Left ventricle myocardium superior (tissue), 1 donor: ENCODE measurements at places on chromosomes 7 and 10.

- DNase-seq, result no peak
Measured at GRCh38 chr7:105760551-105761447, 115.6 kb downstream of the ATXN7L1 start.

GRCh38 chr7:106865130-106866041 lies at the start of gene PIK3CG:
Gene PIK3CG (plus strand): TSS chr7:106865282. CDS start chr7:106867562, 2,280 bp downstream.
- no peak for DNase-seq

- DNase-seq, result no peak
Measured at GRCh38 chr10:35434533-35434932, 98.2 kb downstream of the CCNY start.

- peak; percentile 24 for DNase-seq
Measured at GRCh38 chr10:132200344-132201110, 13.8 kb downstream of the DPYSL4 start.

GRCh38 chr7:37590824-37591223 lies 92.7 kb upstream of the GPR141 start:
- no peak for DNase-seq

DNA sequence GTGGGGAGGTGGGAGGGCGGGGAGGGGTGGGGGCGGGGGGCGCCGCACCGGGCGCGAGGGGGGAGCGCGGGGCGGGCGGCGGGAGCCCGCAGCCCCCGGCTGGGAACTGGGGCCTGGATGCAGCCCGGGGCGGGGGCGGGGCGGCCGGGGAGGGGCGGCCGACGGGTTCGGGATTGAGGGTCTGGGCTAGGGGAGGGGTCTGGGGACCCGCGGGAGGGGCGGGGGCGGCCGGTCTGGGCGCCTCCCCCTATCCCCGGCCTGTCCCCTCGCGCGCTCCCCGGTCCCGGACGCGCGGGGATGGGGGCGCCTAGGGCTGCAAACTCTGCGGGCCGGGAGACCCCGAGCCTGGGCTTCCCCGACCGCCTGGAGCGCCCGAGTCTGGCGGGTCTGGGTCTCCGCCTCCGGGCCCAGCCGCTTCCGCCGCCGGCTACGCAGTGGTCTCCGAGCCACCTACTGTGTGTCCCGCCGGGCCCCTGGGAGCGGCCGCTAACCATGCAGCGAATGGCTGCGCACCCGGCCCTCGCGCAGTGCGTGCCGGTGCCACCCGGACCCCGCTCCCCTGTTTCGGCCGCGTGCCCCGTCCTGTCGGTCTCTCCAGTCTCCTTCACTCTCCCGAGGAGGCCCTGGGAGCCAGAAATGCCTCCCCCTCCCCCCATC lies 375 bp upstream of the FGF8 start:
- DNase-seq, result no peak

DNA sequence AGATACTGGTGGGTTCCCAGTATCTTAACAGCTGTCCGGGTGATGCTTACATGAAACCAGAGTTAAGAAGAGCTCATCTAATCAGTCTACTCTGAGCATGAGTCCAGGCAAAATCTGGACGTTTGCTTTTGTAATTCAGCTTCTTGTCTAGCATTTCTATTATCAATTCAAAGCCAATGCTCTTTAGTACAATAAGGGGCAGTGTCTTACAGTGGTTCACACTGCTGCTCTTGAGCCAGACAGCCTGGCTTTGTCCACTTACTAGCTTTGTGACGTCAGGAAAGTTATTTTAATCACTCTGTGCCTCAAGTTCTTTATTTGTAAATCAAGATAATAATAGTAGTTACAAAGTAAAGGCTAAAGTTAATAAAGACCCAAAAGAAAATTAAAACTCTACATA lies 227.3 kb upstream of the TCF7L2 start:
- DNase-seq, result no peak

- DNase-seq, result no peak
Measured at GRCh38 chr10:121293110-121293509, 305.1 kb downstream of the FGFR2 start.

DNA sequence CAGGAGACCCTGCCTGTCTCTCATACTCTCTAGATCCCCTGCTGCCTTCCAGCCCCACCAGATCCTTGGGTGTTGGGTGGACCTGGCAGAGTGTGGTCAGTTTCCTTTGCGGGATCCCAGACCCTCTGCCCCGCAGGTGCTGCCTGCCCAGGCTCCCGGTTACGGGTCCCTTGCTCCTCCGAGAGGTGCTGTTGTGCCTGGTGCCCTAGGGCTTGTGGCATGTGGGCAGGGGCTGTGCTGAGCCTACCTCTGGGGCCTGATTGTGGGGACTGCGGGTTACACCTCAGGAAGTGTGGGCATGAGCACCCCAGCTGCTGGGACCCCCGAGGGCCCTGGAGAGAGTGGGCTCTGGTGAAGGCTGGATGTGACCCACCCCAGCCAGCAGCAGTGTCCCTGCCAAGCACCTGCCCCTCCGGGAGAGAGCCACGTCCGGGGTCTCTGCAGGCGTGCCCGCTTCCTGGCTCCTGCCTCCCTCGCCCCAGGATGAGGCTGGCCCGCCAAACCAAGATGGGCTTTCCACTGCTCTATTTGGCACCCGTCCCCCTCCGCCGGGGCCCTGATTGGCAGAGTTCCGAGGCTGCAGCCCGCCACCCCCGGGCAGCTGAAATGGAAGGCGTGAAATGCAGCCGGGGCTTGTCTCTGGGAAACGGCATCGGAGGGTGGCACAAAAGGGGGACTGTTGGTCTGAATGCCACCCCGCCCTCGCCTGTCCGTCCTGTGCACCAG lies 17.0 kb downstream of the CLIP2 start:
- peak; percentile 31 for DNase-seq

GRCh38 chr10:94630017-94630688 lies 53.4 kb upstream of the CYP2C18 start:
- no peak for DNase-seq

DNA sequence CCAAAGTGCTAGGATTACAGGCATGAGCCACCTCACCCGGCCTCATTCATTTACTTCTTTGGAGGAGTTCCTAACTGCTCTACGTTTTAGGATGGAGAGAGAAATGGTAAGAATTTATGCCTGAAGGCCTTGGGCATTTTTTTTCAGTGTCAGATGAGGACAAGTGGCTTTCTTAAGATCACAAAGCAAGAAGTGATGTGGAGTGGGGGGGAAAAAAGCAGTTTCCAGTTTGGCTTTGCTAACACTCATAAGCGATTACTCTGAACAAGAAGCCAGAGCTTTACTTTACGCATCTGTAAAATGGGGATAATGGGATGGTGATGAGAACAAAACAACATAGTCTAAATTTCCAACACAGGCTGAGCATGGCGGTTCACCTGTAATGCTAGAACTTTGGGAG lies 2.6 kb upstream of the PPIA start:
- no peak for DNase-seq

DNA sequence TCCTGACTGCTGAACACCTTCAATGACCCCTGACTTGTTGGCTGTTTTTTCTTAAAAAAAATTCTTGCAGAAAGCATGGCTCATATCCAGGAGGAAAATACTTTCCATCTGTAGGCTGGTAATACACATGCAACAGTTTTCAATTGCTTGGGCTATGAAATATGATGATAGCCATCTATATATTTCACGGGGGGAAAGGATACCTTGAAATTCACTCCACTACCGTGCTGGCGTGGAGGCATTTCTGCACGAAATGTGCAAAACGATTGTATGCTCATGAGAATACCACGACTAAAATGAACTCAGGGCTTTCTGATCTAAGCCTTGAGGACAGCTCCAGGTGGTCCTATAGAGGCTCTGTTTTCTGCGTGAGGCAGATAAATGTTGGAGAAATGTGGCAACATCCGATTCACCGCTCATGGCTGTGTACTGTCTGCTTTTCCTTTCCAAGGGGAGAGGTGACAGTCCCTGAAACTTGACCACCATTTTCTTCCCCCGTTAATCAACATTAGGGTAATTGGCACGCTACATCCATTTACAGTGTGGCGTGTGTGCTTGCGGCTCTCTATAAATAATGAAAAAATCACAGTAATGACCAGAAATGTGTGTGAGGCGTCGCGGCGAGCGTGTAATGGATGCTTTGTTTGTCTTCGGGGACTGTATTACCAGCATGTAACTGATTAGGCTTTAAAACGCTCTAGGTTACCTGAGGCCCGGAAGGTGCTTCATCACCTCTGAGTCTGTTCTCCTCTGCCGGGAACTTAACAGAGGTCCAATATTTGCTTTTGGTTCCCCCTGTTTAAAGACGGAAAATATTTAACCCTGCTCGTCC lies 12.8 kb upstream of the CARD11 start:
- no peak for DNase-seq

GRCh38 chr10:127410030-127410429 lies 139.1 kb upstream of the NPS start:
- DNase-seq, result no peak

DNA sequence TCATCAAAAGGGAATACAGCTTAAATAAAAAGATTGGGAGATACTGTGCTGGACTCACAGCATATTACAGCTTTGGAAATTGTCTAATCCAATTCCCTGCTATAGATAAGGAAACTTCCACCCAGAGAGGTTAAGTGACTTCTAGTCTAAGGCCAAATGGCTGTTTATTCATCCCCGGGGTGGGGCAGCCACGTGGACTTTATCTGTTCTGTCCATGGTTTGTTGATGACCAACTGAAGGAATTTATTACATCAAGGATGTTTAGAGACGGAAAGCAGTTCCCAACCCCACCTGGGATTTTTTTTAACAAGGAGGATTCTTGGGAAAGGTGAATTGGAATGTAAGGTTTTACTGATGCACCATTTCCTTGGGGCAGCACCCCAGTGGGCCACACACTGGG lies 88.6 kb downstream of the ATXN7L1 start:
- no peak for DNase-seq

DNA sequence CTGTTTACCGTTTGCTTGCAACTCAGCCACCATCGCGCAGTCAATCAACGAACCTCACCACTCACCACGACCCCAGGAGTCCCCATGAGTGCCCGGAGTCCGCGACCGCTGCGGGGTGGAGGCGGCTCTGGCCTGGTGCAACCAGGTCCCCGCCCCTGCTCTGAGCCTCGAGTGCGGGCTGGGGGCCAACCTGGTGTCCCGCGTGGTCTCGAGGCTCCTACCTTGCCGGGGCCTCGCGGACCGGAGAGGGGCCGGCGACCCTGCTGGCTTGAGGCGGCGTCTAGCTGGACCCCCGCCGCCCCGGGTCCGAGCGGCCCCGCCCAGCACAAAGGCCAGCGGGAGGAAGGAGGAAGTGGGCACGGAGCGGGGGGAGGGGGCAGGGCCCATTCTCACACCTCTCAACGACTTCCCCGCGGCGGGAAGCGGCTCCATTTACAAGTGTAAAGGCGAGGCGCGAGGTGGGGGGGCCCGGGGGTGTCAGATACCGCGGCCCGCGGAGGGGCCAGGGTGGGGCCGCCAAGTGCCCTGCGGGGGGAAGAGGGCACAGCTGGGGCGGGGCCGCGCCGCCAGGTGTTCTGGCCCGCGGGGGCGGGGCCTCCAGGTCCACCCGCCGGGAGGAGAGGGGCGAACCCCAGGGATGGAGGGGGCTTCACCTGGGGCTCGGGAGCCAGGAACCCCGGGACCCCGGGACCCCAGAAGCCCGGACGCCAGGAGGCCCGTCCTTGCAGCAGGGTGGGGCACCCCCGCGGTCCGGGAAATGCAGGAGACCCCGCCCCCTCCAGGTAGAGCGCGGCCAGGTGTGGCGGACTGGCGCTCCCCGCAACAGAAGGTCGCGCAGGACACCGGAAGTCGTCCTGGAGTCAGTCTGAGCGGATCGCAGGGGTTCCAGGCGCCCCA lies 8.6 kb downstream of the CTBP2 start:
- peak; percentile 52 for DNase-seq

- no peak for DNase-seq
Measured at GRCh38 chr10:132677473-132678227, 108.3 kb downstream of the NKX6-2 start.

DNA sequence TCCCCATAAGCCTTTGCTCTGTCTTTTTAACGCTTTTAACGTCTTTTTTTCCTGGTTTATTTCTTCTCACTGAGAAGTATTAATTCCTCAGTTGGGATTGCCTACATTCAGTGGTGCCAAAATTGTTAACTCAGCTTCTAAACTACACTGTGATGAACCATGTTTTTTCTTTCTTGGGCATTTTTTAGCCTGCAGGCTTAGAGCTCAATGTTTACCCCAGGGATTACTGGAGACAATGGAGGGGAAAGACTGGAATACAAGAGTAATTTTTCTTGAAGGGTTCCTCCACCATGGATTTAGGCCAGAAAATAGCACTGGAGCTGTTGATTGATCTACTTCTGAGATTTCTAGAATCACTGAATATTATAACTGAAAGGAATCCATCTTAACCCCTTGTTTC lies 19.8 kb downstream of the STAMBPL1 start:
- no peak for DNase-seq

DNA sequence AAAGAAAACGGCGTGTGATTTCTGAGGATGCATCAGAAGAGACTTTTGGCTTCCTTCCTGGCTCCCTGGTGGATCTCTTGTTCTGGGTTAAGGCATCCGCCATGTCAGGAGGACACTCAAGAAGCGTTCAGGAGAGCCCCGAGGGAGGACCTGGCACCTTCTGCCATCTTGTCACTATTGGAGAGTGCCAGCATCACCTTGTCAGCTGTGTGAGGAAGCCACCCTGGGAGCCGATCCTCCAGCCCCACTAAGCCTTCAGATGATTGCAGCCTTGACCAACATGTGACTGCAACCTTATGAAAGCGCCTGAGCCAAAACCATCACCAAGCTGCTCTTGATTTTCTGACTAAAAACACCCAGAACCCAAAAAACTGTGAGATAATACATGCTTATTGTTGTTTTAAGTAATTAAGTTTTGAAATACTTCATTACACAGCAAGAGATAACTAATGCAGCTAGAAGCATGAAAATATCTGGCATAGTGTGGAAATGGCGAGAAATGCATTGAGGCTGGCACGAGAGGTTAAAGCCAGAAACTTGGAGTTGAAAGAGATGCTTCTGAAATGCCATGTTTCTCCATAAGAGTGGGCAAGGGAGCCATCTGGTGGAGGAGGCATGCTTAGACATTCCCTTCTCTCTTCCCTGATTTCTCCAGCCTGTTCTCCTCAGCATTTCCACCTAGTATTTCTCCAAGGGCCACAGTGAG lies 5.4 kb upstream of the ZFYVE27 start:
- no peak for DNase-seq

DNA sequence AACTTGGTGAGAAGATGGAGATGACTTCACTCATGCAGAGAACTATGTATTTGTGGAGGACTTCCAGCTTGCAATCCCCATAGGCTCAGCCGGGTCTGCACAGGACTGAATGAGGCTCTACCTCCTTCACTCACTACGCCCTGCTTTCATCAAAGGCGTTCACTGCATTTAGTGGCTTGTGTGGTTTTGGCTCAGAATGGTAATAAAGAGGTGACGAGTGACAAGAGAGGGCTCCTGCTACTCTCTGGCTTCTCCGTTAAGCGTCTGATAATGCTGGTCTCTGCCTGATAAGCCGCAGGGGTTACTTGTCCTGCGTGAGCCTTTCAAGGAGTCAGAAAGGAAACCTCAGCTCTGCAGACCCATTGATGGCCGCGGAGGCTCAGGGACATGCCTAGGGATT lies 343.4 kb downstream of the PRPF18 start:
- DNase-seq, result no peak
